Stimulated activated CD8-positive, alpha-beta memory T cell treated with anti-CD3 and anti-CD28 coated beads, Interleukin-7, amount 100 ng/mL, for 1 hour (primary cell): ENCODE measurements at places on chromosomes 12 and 14.

DNA sequence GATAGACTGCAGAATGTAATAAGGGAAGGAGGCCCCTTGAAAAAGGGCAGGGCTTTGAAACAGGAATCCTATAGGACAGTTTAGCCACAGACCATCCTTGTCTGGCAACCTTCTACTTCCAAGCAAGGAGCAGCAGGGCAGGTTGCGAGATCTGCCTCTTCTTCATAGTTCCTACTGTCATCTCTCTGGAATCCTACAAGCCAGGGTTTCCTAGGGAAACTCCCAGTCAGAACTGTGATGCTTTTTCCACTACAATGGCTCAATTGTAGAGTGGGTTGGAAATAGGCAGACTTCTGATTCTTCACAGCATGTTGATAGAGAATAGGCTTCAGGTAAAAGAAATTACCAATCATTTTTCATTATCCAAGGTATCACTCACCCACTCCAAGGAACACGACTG, 186.3 kb downstream of the DACT1 start:
- DNase-seq: no peak

GRCh38 chr12:104201238-104202001, 14.2 kb upstream of the TXNRD1 start:
- DNase-seq: peak; percentile 8

DNA sequence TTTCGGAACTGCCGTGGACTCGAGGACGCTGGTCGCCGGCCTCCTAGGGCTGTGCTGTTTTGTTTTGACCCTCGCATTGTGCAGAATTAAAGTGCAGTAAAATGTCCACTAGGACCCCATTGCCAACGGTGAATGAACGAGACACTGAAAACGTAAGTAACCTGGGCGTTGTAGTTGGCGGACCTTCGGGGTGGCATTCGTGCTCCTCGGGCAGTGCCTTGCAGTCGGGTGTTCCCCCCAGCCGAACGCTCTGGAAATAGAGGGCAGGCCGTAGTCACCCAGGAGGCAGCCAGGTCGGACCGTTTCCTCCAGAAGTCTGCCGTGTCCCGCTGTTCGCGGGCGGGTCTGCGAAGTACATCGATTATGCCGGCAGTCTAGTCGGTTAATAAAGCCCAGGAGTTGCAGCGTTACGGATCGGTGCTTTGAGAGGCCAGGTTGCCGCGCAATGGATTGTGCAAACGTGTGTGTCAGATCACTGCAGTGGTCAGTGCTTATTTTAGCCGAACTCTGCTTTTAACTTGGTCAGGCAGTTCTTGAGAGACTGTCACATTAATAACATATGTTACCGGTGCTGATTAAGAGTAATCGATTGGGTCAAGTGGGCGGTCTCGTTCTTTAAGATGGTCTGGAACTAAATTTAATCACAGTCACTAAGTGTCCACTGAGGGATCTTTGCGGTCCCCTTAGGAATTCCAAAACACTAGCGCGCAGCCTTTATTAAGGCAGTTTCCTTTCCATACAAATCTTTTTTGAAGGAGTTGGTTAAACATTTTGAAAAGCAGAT, 906 bp downstream of the MARK3 start:
- peak; percentile 13 for DNase-seq

DNA sequence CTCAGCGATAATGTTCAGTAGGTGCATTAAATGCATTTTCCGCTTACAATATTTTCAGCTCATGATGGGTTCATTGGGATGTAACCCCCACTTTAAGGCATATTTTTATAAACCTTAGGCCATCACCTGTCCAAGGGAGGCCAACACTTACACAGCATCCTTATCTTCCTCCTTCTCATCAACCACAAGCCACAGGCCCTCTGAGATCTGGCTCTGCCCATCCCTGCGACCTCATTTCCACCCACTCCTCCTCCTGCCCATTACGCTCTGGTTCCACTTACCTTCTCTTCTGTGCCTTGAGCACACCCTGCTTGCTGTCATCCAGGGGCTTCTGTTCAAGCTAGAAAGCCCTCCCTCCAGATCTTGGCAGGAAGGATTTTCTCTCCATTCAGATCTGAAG, 93.2 kb downstream of the EGLN3 start:
- DNase-seq: no peak

DNA sequence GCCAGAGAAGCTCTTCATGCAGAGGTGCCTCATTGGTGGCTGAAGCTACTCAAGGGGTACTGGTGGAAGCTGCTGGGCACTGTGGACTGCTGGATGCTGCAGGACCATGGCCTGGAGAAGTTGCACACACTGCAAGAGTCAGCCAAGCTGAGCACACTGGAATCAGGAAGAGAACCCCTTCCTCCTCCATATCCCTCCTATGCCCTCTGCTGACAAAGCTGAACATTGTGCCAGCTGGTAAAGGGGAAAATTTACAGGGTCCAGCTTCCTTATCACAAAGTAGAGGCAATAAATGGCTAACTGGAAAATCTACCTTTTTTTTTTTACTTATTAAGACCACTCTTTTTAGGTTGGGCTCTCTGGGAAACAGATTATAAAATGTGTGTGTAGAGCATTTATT, 6.5 kb downstream of the CCDC175 start:
- DNase-seq: no peak

DNA sequence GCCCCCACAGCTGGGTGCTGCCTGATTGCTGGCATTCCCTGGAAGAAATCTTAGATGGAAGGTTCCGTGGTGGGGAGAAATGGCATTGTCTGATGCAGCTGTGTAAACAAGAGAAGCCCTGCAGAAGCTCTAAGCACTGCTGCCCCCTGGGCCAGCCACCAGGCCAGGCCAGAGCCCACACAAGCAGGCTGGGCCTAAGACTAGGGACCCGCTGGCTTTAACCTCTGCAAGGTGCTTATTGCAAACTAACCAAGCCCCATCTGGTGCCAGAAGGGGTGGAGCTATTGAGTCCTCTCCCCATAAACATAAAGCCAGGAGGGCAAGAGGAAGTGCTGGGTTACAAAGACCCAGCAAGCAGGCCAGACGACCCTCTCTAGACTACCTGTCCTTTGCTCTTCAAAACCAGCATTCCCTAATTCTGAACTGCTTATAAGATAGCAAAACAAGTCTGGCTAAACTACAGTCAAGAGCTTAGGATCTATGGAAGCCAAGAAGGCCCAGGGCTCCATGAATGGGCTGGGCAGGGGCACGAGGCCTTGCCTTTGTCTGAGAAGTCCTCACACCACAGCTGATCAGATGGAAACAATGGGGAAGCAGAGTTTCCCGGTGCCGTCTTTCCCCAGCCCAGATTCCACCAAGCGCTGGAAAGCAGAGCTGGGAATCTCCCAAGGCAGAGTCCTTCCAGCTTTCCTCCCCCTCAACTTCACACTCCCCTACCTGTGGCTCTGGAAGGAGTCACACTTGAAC, 28.8 kb downstream of the P2RX4 start:
- no peak for DNase-seq

DNA sequence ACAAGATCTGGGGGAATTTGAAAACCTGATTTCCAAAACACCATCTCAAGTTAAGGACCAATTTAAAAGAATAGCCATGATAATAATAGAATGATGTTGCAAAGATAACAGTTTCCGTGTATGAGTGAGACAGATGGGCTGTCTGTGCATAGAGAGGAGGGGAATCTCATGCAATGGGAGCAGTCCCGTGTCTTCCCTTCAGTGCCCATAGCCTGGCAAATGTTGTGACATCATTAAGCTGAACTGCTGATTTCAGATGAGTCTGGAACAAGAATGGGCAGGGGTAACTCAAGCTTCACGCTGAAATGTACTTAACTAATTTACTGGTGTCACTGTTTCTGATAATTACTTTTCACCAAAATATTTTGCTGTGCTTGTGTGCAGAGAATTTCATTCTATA, 454.0 kb downstream of the FOXG1 start:
- no peak for DNase-seq

- DNase-seq: no peak
These were observed 9.3 kb downstream of the EVL start for GRCh38 chr14:100074431-100075100.

DNA sequence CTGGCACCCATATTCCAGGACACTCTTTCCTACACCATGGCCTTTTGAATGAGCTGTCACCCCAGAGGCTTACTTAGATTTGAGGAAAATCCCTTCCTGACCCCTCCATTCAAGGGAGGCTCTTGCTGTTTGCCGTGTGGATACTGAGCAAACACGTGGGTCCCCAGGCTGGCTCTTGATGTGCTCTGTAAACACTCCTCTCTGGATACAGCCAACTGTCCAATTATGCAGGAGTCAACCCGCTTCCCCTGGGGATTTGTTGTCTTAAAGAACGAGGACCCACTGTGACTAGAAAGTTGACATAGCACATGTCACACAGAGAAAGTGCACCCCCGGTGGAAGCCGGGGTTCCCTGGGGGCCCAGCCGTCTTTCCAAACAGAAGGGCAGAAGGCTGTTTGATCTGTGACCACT, 75.8 kb upstream of the CEP83 start:
- no peak for DNase-seq

- DNase-seq: no peak
These were observed 5.2 kb upstream of the CLEC9A start for GRCh38 chr12:10025236-10025635.

GRCh38 chr14:69579476-69579875, 4.8 kb upstream of the CCDC177 start:
- DNase-seq: no peak

DNA sequence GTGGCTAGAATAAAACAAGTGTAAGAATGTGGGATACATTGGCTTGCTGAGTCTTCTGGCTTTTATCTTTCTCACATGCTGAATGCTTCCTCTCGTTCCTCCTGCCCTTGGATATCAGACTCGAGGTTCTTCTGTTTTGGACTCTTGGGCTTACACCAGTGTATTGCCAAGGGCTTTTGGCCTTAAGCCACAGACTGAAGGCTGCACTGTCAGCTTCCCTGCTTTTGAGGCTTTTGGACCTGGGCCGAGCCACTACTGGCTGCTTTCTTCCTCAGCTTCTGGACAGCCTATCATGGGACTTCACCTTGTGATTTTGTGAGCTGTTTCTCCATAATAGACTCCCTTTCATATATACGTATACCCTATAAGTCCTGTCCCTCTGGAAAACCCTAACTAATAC, 300.9 kb upstream of the STXBP6 start:
- no peak for DNase-seq
